ENCODE measurements at places on chromosomes 4 and X.

GRCh38 chr4:124203613-124204238 lies 508.8 kb downstream of the ANKRD50 start:
- DNase-seq = no peak

DNA sequence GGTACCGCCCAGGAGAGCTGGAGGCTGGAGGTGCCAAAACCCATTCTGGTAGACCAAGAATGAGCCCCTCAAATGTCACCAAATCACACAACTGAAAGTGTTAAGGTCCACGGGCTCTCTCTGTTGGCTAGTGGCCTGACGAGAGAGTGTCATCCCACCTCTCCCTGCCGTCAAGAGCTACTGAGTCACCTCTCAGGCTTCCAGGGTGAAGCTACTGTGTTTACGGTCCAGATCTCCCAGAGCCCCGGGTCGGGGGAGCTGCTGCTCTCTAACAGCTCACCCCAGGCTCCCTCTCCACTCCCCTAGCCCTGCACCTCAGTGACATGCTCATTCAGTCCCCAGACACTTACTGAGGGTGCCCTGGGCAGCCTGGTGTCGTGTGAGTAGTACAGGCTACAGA lies 59.2 kb downstream of the ADGRG2 start:
- no peak for DNase-seq

DNA sequence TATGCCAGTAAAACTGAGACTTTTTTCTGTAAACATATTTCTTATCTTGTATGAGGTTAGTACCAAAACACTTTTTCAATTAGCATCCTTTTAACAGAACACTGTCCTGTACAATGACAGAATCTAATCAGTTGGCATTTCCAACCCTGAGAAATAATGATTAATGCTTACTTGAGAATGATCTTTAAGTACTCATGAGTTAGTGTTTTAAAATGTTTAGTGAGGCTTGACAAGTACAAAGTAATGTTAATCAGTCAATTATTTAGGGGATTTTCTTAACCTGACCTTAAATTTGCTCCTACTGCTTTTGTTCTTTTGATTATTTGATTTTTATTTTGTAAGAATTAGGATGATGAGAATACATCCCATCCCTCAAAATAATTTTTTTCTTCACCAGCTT lies 496.5 kb downstream of the RPA4 start:
- DNase-seq = no peak

GRCh38 chr4:5472160-5472591 lies 236.2 kb downstream of the EVC2 start:
- no peak for DNase-seq

- DNase-seq = peak; percentile 33
Measured at GRCh38 chr4:16264798-16265197, 38.5 kb upstream of the TAPT1 start.

DNA sequence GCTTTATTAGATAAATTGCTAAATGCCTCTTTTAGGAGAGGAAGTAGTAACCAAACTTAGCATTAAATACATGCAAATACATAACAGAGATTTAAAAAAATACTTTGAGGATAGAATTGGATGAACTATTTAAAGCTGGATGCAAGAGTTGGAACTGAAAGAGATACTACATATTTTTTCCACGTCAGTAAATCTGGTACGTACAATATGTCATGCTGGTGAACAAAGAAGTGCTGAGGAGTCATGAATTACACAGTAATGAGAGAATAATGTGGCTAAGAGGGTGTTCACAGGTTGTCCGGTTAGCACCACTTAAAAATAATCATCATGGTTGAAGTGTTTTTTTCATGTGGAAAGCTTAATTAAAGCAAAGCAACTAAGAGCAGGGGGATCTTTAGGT lies 184.1 kb upstream of the FRMPD4 start:
- no peak for DNase-seq

- DNase-seq = no peak
Measured at GRCh38 chr4:77306496-77306895, 149.5 kb downstream of the CCNG2 start.

- no peak for DNase-seq
Measured at GRCh38 chrX:68574240-68574639, 73.2 kb upstream of the STARD8 start.

DNA sequence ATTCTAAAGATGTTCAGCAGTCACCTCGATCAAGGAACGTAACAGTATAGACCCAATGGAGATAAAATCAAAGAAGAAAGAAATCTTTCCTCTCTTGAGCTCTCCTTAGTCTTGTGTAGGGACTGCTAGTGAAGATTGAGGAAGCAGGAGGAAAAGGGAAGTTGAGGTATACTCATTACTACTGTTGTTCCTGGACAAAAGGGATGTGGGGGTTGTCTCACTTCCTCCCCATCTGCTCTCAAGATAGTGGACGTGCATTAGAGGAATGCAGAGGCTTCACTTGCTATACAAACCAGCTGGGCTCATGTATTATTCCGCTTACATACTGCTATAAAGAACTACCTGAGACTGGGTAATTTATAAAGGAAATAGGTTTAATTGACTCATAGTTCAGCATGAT lies 208.9 kb upstream of the ARHGEF9 start:
- DNase-seq = no peak

- DNase-seq = no peak
Measured at GRCh38 chr4:78311306-78311705, 240.3 kb upstream of the ANXA3 start.

GRCh38 chr4:98932539-98932938 lies 3.6 kb upstream of the EIF4E start:
- DNase-seq = no peak

DNA sequence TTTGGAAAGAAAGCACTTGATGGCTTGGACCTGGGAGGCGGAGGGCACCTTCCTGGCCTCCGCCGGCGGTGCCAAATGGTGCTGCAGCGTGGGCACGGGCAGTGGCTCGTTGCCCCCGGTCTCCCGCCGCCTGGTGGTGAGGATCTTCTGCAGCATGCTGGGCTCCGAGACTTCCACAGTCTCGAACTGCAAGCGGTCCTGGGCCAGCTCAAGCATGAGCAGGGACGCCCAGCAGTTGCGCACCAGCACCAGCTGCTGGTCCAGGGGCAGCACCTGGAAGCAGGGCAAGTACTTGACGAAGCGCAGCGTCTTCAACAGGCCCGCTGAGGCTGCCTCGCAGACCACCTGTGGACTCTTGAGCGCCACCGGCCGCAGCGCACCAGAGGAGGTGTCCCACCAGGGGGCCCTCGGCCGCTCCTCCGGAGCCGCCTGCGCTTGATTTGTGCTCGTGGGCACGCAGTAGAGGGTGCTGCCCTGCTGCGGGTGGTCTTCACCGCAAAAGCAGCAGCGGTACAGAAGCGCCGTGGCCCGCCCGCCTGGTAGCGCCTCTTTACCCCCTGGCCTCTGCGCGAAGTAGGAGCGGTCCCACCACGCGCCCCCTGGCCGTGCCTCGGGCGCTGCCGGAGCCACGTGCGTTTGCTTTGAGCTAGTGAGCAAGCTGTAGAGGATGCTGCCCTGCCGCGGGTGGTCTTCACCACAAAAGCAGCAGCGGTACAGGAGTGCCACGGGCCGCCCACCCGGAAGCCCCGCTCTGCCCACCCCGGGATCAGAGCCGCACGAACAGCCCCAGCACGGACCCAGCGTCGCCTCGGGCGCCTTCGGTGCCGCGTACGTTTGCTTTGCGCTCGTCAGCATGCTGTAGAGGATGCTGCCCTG lies 689 bp downstream of the NR0B1 start:
- peak; percentile 11 for DNase-seq

DNA sequence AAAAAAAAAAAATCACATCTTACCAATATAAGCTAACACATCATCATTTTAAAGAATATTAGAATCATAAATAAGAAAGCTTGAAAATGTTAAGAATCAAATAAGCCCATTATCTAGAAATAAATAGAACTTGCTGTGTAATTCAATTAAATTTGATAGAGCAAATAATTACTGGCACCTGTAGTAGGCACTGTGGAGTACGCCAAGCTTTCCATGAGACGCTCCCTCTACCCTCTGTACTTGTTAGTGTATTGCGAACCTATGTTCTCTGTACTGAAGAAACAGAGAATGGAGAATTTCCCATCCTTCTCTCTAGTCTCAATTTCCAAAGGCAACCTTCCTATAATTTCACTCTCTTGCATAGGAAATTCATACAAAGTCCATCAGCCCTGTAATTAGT lies 61.7 kb upstream of the HAND2 start:
- no peak for DNase-seq

DNA sequence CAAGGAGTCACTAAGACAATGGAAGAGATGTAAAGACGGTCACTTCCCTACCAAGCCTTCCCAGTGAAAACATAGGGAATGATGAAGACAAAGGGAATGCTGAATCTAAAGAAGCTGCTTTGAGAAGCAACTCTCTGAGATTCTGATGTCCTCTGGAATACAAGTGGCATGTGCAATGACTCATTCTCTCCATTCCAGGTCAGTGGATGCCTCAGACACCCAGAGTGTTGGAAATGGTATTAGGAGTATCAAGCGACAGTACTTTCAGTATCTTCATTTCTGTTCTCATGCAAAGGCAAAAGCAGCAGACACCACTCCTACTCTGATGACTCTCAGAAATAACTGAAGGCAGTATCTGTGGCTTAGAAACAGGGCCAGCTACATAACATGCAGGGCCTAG lies 102.6 kb downstream of the FSTL5 start:
- DNase-seq = no peak

GRCh38 chrX:96386325-96386724 lies 298.3 kb upstream of the DIAPH2 start:
- DNase-seq = no peak

DNA sequence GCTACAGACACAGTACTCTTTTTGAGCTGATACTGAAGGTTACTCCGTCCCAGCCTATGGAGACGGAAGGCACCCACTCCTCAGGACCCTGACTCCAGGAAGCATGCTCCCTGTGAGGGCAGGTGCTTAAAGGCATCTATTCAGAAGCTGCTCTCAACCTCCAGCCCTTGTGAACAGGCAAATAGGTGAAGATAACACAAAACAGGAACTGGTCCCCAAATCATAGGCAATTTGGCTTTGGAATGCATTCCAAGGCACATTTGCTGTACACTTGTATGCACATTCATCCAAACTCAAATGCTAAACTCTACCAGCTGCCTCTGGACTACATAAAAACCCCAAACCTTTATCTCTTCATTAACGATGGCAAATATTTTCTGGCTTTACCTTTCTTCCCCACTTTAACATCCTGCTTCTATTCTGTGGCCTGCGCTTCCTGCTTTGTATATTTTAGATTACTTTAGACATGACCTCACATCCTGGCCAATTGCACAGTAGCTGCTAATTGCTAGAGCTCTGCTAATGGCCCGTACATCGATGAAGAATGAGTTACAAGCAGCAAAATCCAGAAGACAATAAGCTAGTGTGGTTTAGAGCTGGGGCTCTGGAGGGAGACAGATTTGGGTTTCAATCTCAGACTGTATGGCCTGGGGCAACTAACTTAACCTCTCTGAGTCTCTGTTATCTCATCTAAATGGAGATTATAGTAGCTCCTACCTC lies 3.2 kb downstream of the SEL1L3 start:
- DNase-seq = no peak

GRCh38 chrX:140608111-140608510 lies 101.4 kb upstream of the LINC00632 start:
- DNase-seq = no peak

DNA sequence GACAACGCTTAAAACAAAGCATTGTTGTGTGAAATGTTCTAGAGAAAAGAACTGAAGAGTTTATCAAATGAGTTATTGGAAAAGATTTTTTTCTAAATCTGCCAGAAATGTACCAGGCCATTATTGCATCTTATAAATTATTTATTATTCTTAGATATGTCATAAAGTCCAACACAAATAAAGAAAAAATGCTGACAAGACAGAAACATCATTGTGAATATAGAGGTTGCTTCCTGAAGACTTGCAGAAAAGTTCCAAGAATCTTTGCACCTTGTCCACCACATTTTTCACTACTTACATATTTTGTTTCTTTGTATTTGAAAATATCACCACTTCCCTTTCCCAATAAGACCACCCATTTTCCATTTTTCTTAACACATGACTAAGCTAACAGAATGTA lies 545.8 kb downstream of the IQCM start:
- DNase-seq = no peak

DNA sequence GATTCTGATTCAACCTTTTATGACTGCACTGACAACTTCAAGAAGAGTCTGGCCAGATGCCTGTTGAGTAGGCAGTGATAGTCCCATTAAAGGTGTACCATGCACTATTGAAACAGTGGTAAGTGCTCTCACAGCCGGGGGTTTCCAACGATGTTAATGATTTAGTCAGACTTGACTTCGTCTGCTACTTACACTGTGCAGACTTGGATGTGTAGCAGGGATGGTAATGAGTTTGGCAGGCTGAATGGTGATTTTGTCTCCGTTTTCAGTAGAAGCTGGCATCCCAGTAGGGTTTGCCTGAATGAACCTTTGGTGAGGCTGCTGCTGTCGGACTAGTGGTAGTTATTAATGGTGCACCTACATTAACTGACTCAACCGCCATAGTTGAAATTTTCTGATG lies 52.0 kb upstream of the TMSB15B start:
- no peak for DNase-seq

GRCh38 chr4:74967324-74967723 lies 34.4 kb downstream of the PARM1 start:
- DNase-seq = no peak

GRCh38 chrX:15274946-15275345 lies 5.1 kb upstream of the ASB9 start:
- no peak for DNase-seq

GRCh38 chr4:34516524-34516923 lies 1727.8 kb downstream of the ARAP2 start:
- DNase-seq = no peak

GRCh38 chr4:4986841-4987240 lies 32.4 kb downstream of the CYTL1 start:
- DNase-seq = no peak

- DNase-seq = peak; percentile 66
Measured at GRCh38 chr4:24472514-24473308, 111.6 kb downstream of the DHX15 start.

- no peak for DNase-seq
Measured at GRCh38 chrX:102902355-102902754, 34.7 kb upstream of the RAB40AL start.

DNA sequence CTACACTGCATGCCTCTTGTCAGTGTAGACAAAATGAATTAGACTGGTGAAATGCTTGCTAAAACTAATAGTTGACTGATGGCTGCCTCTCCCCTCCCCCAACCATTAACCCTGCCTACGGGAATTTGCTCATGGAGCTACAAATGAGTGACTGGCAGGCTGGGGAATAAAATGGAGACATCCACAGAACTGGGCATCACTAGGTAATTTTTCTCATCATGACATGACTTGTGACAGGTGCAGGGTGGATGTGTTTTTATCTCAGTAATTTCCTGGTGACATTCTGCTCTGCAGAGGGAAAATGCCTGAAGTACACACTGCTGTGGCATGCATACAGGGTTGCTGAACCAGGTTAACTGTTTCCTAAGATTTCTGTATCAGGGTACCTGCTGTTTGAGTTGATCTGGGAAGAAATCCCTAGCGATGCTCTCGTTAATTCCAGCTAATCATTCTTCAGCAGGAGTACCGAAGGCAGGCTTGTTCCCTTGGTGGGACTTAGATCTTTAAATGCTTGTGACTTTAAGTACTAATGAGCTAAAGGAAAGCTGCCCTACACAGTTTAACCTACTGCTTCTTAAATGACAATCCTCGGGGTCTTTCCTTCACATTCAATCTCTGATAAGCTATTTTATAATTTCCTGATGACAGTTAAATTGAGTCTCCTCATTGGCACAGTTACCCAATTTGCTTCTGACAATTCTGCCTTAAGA lies 376.3 kb upstream of the LCORL start:
- DNase-seq = no peak

GRCh38 chr4:65789341-65789740 lies 119.1 kb upstream of the EPHA5 start:
- DNase-seq = no peak

- DNase-seq = no peak
Measured at GRCh38 chr4:52833941-52834525, 28.1 kb upstream of the RASL11B start.

- no peak for DNase-seq
Measured at GRCh38 chrX:136780763-136781162, at the start of gene ARHGEF6. Gene ARHGEF6 (minus strand): TSS chrX:136780932. CDS start chrX:136780882, 50 bp downstream.
